ENCODE measurements at places on chromosomes 7 and 10.

- no peak for DNase-seq
These were observed 119.7 kb upstream of the FAM133B start for GRCh38 chr7:92709912-92710311.

DNA sequence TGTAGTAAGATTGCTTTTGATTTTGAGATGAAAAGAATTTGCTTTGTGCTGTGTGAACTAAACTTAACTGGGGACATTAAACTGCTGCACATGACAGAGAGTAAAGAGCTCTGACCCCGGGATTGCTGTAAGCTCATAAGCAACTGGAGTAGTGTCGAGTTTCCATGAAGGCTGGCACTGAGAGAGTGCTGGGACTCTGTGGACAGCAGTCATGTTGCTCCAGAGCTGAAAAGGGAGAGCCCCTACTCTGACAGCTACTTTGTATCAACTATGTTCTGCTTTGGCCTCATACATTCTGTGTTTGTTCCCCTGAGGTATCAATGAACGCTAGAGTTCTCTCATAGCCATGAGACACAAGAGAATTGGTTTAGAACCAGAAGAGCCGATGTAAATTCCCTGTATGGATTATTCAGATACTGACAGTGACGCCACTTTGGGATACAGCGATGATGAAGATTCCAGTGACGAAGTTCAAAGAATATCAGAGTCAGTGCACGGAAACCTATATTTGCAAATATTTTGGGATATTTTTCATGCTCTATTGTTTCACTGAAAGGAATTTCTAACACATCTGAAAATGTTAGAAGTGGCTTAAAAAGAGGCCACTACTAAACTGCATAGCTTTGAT lies 185.9 kb upstream of the DKK1 start:
- DNase-seq = no peak

DNA sequence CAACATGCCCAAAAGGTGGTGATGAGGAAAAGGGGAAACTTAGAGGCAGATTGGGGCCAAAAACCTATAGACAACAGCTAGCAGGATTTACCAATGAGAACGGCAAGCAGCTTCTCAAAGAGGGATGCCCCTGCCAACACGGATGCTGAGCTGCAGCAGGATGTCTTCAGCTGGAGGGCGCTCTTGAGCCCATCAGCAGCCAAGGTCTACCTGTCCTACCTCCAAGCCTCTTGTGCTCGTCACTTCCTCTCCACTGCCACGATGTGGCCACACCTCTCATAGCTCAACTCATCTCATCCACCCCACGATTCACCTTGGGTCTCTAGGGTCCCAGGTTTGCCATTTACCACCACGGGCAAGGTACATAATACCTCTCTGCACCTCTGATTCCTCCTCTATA lies 36.5 kb downstream of the DLG5 start:
- no peak for DNase-seq

DNA sequence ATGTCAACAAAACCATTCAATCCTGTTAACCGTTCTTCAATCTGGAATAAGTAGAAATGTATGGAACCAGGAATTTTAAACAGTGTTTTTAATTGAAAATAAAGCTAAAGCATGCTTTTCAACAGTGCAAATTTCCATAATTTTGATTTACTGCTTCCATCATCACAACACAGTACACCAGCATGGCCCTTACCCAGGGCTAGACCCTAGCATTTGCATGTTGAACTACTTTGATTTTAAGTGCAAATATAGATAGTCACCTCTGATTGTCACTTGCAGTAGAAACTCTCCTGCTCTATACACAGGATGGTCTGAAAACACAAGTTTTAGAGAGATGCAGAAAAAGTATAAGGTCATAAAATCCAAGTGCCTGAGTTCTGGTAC lies 12.1 kb downstream of the SKIDA1 start:
- no peak for DNase-seq

DNA sequence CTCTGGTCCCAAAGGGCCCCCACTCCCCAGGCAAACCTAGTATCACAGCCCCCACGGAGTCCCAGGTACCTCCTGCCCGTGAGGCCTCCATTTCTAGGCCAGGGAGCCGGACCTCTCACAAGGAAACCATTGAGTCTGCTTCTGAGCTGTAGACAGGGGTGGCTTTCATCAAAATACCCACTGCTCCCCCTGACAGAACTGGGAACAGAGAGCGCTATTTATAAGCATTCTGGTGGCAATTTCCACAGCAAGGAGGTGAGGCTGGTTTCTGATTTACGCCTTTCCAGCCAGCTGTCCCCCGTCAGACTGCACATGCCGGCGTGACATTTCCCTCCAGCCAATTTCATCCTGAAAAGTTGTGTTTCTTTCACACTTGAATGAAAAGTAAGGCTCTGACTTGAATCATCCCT lies 407.5 kb upstream of the PRKCQ start:
- DNase-seq = no peak

DNA sequence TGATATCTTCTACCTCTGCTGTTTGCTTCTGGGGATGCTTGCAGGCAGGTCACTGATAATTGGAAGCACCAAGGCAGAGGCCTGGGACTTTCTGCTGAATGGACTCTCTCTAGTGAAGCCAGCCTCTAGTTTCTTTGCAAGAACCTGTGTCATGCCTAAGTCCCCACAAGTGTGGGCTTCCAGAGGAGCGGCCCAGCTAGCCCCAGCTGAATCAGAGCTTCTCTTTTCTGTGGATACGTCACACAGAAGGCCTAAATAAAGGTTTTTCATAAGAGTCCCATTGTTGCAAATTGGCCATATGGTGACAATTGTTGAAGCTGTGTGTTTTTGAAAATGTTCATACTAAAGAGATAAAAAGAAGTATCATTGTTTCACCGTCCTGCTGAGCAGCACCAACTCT lies 6.8 kb upstream of the OPALIN start:
- no peak for DNase-seq

DNA sequence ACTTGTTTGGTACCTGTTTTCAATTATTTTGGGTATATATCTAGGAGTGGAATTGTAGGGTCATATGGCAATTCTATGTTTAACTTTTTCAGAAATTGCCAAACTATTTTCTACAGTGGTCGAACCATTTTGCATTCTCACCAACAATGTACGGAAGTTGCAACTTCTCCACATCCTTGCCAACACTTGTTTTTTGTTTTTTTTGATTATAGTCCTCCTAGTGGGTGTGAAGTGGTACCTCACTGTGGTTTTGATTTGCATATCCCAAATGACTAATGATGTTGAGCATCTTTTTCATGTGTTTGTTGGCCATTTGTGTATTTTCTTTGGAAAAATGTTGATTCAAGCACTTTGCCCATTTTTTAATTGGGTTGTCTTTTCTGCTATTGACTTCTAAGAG lies 122.1 kb downstream of the RPS24 start:
- DNase-seq = no peak

DNA sequence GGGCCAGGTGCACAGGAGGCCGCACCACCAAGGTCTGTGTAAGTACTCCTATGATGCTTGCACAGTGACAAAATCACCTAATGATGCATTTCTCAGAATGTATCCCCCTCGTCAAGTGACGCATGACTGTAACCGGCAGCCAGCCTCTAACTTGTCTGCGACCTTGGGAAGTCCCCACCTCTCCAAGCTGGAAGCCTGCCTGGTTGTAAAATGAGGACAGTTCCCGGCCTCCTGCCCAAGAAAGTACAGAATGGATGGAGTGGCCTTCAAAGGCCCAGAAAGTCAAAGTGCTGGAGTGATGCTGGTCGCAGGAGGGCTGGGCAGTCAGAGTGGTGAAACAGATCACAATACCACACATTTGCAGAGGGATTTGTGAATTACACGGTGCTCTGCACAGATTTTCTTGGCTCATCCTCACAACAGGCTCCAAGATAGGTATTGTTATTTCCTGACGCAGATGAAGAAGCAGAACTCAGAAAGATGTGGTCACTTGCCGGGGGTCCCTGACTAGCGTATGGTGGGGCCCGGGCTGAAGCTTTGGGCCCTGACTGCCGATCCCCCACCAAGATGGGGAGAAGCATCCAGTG lies 22.8 kb downstream of the SPOCK2 start:
- DNase-seq = no peak

DNA sequence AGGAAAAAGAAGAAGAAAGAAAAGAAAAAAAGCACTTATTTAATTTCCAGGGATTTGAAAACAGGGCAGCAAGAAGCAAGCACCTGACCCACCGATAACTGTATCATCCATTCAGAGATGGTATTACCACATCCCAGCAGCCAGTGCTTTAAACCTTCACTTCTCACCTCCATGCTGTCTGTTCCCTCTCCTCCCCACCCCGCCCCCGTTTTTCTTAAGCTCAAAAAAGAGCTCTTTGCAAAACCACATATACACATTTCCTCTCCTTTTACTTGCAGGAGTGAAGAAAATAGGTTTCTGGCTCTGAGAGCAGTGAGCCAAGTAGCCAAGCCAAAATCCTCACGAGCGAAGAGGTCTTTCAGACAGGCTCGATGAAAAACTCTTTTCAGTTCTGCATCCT lies 2.2 kb downstream of the STOX1 start:
- DNase-seq = no peak

- DNase-seq = no peak
These were observed 260.8 kb upstream of the MKI67 start for GRCh38 chr10:128386816-128387604.

DNA sequence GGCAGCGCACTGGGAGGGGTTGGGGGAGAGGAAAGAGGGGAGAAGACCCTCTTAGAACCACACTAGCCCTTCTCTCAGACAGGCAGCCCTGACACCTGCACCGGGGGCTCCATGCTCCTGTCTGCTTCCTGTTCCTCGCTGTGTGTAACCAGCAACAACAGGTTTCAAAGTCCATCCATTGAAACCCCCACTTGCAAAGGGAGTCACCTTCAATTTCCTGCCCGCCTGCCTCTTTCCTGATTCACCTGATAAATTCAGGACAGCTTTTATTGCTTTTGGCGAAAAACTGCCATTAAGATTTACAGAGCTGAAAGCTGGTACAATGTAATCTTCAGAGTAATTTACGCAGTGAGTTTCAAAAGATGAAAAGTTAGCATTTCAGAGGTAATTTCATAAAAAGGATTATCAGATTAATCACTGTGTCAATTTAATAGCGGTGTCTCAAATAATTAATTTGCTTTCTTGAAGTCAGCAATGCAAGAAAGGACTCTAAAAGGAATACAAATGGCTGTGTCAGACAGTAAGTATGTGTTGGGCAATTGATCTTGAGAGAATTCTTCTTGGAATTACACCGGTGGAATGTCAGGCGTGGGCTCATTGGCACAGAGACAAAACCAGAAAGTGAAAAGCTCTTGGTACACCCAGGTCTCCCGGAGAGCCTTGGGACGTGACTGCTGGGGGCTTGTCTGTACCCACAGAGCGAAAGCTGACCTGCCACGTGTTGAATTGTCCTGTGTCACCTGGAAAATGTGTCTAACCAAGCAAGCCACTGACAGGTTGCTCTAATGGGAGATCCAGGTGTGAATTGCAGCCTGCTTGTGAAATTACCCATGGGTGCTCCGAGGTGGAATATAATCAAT lies 60.7 kb downstream of the TMEM209 start:
- no peak for DNase-seq

DNA sequence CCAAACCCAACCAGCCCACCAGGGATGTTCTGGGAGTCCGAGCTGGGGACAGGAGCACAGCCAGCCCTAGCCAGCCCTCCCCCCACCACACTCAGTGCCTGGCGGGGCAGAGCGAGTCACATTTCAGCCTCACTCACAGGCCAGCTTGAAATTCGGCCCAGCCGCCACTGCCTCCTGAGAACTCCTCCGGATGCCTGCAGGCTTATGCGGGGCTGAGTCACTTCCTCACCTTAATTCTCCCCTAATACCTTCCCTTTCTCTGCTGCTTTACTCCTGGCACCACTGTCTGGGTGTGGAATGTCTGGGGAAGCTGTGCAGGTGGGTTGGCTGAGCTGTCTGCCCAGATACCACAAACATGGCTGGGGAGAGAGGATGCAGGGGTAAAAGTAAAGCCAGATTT lies 22.6 kb upstream of the DLG5 start:
- DNase-seq = no peak

DNA sequence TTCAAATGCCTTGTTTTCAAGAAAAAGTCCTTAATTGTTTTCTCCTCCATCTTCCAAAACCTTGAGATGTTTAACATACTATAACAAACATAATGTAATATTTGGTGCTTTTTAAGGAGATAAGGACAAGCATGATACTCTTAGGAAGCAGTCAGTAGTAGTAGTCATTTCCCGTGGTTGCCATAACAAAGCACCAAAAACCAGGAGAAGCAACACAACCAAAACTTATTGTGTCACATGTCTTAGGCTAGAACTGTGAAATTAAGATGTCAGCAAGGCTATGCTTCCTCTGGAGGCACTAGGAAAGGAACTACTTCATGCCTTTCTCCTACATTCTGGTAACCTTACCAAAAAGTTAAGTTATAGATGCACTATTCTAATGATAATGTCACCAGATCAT lies 106.8 kb downstream of the MBL2 start:
- no peak for DNase-seq

DNA sequence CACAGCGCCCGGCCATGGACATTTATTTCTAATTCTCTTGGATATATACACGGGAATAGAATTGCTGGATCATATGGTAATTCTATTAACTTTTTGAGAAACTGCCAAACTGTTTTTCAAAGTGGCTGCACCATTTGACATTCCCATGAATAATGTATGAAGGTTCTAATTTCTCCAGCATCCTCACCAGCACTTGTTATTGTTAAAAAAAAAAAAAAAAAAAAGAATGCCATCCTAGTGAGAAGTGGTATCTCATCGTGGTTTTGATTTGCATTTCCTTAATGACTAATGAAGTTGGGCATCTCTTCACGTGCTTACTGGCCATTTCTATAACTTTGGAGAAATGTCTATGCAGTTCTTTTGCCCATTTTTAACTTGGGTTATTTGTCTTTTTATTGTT lies 13.5 kb downstream of the CNNM2 start:
- DNase-seq = no peak

GRCh38 chr7:155947051-155947450 lies 134.8 kb upstream of the SHH start:
- DNase-seq = no peak

- DNase-seq = no peak
These were observed 82.0 kb downstream of the PLPP4 start for GRCh38 chr10:120539076-120539475.

GRCh38 chr7:15085366-15085765 lies 182.8 kb upstream of the DGKB start:
- no peak for DNase-seq

- DNase-seq = no peak
These were observed 74.1 kb upstream of the PRKG1 start for GRCh38 chr10:51000164-51000563.

DNA sequence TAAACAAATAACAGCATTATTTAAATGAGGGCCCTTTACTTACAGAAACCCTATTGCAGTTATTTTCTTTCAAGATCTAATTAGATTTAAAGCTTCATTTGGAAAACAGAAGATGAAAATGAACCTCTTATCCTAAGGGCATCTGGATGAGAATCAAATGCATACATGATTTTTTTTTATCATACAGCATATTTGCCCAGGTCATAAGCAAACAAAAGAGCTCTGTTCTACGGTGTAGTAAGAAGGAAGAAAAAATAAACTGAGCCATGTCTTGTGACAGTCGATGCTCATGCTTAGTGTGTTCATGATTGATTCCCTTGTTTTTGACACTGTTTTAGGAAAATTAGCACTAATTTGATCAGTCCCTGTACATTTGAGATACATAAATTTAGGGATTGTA lies 202.6 kb upstream of the RNF32 start:
- DNase-seq = no peak

GRCh38 chr7:44284881-44285541 lies 40.4 kb downstream of the CAMK2B start:
- DNase-seq = no peak

GRCh38 chr10:120406376-120406775 lies 50.7 kb upstream of the PLPP4 start:
- DNase-seq = no peak

- DNase-seq = no peak
These were observed 7.0 kb downstream of the ZNF316 start for GRCh38 chr7:6643915-6644625.
